ENCODE measurements at places on chromosomes 7 and 10.

DNA sequence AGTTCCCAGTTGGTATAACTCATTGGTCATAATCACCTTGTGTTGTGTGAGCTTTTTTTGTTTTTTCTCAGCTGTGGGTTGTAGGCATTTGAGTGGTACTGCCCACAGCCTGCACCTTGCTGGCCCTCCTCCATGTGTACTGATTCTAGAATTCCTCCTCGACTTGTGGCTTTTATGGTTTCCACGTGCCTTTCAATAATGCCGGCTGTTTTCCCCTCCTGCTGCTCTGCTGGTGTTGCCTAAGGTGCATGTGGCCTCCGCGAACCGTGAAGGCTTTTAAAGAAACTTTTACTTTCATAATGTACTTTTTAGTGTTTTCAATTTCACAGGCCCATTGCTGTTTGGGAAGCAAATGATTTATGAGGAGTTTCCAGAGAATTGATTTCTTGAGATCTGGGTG, 518.0 kb downstream of the REEP3 start:
- DNase-seq, result no peak

DNA sequence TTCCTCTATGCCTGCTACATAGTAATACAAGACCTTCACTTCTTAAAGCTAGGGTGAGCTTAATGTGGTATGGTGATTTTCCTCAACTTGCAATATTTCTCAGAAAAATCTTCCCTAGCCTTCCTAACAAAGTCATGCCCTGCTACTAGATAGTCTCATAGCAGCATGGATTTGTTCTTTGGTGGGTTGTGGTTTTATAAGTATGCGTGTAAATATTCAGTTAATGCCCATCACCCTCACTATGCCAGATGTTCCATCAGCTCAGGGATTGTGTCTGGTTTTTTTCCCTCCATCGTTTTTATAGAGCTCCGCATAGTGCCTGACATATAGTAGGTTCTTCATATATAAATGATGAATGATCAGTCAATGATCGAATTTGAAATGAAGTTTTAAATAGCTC, 182.8 kb downstream of the CREB5 start:
- DNase-seq, result no peak

GRCh38 chr7:1675036-1675671, 5.1 kb downstream of the ELFN1 start:
- DNase-seq, result no peak

- no peak for DNase-seq
Observed at GRCh38 chr10:62054830-62055229, 153.3 kb downstream of the ARID5B start.

GRCh38 chr10:125739994-125740679, 20.6 kb downstream of the EDRF1 start:
- DNase-seq, result no peak

DNA sequence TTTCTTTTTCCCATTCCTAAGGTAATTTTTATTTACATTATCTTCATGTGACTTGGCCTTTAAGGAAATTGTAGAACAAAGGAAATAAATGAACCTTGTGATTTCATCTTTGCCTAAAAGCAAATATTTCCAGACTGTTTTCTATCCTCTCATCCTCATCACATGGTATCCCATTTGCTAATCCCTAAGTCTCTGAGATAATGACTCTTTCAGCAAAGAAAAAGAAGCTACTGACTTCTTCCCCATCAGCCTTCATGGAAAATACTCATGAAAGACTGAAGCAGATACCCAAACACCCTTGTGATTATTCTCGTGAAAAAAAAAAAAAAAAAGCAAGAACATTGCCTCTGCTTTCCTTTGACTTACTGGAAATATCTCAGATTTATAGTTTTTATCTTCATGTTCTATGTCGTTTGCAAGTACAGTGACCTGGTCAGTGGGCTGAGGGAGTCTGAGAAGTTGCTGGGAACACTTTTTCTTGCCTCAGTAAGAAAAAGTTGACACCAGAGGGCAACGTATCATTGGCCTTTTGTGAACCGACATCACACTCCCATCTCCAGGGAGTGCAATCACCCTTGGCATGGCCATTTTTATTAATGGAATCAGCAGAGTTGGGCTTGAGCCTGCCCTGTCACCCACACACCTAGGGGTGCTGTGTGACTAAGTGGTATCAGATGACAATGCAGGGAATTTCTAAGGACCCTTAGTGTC, 246.0 kb upstream of the KMT2E start:
- DNase-seq, result no peak

GRCh38 chr10:31074722-31075086, 43.0 kb upstream of the ZNF438 start:
- DNase-seq, result no peak

GRCh38 chr7:99752356-99752755, 17.4 kb upstream of the CYP3A7 start:
- no peak for DNase-seq

DNA sequence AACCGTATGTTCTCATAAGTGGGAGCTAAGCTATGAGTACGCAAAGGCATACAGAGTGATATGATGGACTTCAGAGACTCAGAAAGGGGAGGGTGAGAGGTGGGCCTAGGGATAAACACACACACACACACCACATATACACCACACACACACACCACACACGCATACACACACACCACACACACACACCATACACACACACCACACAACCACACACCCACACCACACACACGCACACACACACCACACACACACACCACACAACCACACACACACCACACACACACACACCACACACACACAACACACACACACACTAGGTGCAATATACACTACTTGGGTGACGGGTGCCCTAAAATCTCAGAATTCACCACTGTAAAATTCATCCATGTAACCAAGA, 113.6 kb upstream of the ADAM12 start:
- DNase-seq, result no peak

DNA sequence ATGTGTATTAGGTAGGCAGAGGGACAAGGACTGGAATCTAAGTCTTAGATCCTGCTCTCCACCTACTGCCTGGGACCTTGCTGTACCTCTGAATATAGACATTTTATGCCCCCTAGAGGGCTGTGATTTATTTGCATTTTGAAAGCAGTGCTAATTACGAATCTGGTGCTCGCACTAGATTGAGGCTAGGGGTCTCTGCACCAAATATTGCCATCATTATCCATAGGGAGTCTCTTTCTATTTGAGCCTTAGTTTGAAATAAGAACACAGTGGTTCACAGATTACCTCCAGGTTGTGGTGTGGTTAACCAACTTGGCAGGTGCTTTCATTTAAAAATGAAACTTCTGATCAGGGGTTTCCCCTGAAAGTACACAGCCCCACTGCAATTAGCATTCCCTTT, 41.8 kb downstream of the CNNM1 start:
- DNase-seq, result no peak

DNA sequence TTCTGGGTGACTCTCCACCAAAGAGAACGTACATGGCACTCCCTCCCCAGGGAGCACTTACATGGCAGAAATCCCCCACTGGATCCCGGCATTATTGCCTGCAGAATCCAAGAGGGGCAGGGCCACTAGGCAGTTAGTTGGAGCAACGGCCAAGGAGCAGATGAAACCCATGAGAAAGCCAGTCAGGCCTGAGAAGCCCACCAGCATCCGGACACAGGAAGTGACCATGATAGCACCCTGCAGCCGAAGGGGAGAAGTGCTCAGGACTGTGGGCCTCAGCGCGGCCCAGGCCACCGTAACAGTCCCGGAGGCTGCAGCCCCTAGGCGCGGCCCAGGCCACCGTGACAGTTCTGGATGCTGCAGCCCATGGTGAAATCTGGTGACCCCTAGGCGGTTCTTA, 43.5 kb downstream of the STRA8 start:
- DNase-seq, result no peak

GRCh38 chr7:6071406-6071805, 40.2 kb downstream of the ANKRD61 start:
- no peak for DNase-seq

DNA sequence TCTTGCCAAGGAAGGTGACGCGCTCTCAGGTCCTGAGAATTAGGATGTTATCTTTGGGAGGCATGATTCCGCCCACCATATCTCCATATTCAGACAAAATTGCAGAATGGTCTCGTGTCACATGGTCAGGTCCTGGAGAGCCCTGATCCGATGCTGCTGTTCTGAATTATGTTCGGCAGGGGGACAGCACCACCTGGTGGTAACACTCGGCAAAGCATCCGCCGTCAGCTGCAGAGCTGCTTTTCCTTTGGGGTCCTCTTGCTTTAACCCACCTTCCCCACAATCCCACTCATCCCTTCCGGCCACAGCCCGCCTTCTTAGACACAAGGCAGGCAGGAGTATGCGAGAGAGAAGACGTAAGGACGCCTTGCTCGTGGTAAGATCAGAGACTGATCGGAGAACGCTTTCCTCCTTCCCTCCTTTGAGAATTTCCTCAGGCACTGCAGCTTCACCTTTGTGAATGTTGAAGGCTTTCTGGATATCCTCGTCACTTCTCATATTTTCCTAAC, 327.8 kb upstream of the C7orf33 start:
- DNase-seq, result peak; percentile 1

- no peak for DNase-seq
Observed at GRCh38 chr7:55223023-55223422, 142.1 kb upstream of the LANCL2 start.

DNA sequence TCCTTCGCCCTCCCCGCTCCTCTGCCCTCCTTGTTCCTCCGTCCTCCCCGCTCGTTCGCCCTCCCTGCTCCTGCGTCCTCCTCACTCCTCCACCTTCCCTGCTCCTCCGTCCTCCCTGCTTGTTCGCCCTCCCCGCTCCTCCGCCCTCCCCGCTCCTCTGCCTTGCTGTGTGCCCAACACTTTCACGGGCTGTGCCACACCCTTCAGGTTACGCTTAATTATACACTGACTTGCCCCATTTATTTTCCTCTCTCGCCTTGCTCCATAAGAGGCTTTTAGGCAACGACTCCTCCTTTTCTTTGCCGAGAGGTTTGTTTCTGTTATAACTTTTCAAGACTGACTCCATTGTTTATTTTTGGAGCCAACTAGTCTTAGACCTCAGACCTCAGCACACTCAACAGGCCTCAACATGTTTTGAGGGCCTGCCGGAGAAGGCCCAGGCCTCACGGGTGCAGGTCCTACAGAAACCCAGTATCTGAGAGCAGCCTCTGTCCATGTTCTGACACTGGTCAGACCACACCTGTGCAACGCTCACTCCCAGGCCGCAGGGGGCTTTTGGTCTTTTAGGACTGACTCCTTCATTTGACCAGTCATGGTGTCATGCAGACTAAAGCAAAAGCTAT, 18.2 kb upstream of the PRKAG2 start:
- no peak for DNase-seq

GRCh38 chr10:106592396-106592795, 572.1 kb downstream of the SORCS1 start:
- DNase-seq, result no peak

DNA sequence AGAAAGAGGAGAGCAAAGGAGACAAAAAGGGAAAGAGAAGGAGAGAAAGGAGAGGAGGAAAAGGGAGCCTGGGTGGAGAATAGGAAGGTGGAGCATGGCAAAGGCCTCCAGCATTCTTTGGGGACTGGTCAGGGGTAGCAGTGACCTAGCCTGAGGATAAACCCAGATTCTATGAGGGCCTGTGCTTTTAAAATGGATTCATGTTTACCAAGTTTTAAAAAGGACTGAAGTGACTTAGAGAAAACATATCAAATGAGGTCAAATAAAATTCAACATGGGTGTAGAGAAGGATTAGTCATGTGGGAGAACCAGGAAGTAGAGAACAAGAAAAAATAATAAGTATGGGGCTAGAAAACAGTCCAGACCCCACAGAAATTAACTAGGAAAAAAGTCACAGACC, 20.7 kb downstream of the CREB3L2 start:
- DNase-seq, result no peak

GRCh38 chr7:152142976-152143595, 117.6 kb downstream of the GALNT11 start:
- DNase-seq, result no peak

DNA sequence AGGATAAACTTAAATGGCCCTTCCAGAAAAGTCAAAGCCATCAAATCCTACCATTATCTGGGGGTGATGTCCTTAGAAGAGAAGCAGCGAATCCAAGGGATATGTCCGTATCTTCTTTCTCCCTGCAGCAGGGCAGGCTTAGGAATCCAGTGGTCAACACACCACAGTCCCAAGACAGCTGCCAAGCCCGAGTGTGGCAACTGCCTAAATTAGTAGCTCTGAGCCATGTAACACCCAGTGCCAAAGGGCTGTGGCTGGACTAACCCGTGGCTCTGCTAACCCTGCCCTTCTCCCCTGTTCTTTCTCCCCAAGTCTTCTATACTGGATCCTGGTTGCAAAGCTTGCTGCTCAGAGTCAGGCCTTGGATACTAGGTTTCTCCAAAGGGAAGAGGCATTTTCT, 74.8 kb downstream of the CDK1 start:
- DNase-seq, result no peak

DNA sequence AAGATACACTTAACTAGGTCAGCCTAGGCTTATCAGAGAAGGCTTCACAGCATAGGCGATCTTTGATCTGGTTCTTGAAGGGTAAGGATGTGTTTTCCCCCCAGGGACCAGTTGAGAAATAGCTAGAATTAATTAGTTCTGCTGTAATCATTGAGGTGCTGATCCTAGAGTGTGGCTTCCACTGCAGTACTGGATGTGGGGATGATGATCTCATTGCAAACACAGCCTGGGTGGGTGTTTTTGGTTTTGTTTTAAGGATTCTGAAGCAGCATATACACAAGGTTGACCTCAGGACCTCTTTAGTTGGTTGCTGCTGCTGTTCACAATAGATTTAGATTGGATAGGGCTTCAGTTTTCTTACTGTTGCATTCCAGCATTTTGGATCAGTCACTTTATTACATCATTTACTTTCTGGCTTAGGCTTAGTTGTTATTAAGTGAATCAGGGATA, 159.7 kb downstream of the AUTS2 start:
- no peak for DNase-seq

GRCh38 chr10:125479059-125479458, 203.9 kb downstream of the TEX36 start:
- no peak for DNase-seq

GRCh38 chr10:75971402-75972211, 540.2 kb downstream of the LRMDA start:
- no peak for DNase-seq

- DNase-seq, result no peak
Observed at GRCh38 chr10:7846591-7846990, 28.3 kb downstream of the TAF3 start.

- DNase-seq, result no peak
Observed at GRCh38 chr7:122340427-122340826, 35.9 kb upstream of the FEZF1 start.

GRCh38 chr7:66272321-66272720, 67.2 kb downstream of the TPST1 start:
- DNase-seq, result no peak

GRCh38 chr10:126235979-126236851, 152.1 kb downstream of the ADAM12 start:
- no peak for DNase-seq
